ENCODE measurements at places on chromosomes 7 and 10. TPM values are rescaled to one million over a fixed set of nuclear protein-coding genes. Genes with fewer than 3 reads are reported as not detected.

The ANKRD26 gene
- total RNA-seq: 8.7 TPM

The GPR146 gene
- 2.4 TPM for total RNA-seq

The OR6V1 gene
- not detected for total RNA-seq

The FMC1 gene
- 13.7 TPM for total RNA-seq

The POR gene
- 128 TPM for total RNA-seq

The TSPAN15 gene
- 2.1 TPM for total RNA-seq

The RAMP3 gene
- 0.17 TPM for total RNA-seq

The DPY19L1 gene
- 21.0 TPM for total RNA-seq

The TMEM196 gene
- total RNA-seq: not detected

The METTL27 gene
- 11.8 TPM for total RNA-seq

The ASB4 gene
- not detected for total RNA-seq

The ACHE gene
- under 0.01 TPM for total RNA-seq

The SOSTDC1 gene
- total RNA-seq: not detected

The SPDYE6 gene
- total RNA-seq: not detected

The SYT15B gene
- not detected for total RNA-seq

The TIMM23B gene
- total RNA-seq: 11.8 TPM

The HKDC1 gene
- 0.77 TPM for total RNA-seq

The PARD3 gene
- 38.4 TPM for total RNA-seq

The IKZF1 gene
- 0.16 TPM for total RNA-seq

The ZCWPW1 gene
- 2.1 TPM for total RNA-seq

The FAM241B gene
- total RNA-seq: 0.09 TPM

The PNLIPRP3 gene
- total RNA-seq: not detected

The ZP3 gene
- 1.9 TPM for total RNA-seq

The PKD1L1 gene
- total RNA-seq: under 0.01 TPM

The RADIL gene
- 0.26 TPM for total RNA-seq

The DUS4L gene
- total RNA-seq: 4.9 TPM

The WNT8B gene
- total RNA-seq: not detected

The RPEL1 gene
- under 0.01 TPM for total RNA-seq

The EVX1 gene
- total RNA-seq: not detected

The CLCN1 gene
- not detected for total RNA-seq

The ADCYAP1R1 gene
- total RNA-seq: not detected

The FXYD4 gene
- not detected for total RNA-seq

The UTF1 gene
- not detected for total RNA-seq

The CUBN gene
- 2.2 TPM for total RNA-seq

The RNF32 gene
- total RNA-seq: 1.3 TPM

The AS3MT gene
- total RNA-seq: 8.1 TPM

The CRYGN gene
- total RNA-seq: 0.47 TPM

The LOXL4 gene
- 13.3 TPM for total RNA-seq

The SPDYE11 gene
- total RNA-seq: not detected

The HYAL4 gene
- total RNA-seq: not detected

The FAM25G gene
- total RNA-seq: not detected

The RAPGEF5 gene
- 0.95 TPM for total RNA-seq

The SVOPL gene
- not detected for total RNA-seq

The COL17A1 gene
- 0.94 TPM for total RNA-seq

The ANKRD30A gene
- not detected for total RNA-seq

The MUC3A gene
- under 0.01 TPM for total RNA-seq

The VSTM2A gene
- not detected for total RNA-seq

The CASP7 gene
- 35.2 TPM for total RNA-seq

The TMEM273 gene
- total RNA-seq: not detected

The KNDC1 gene
- 3.3 TPM for total RNA-seq

The IL15RA gene
- total RNA-seq: 5.3 TPM

The RET gene
- 0.17 TPM for total RNA-seq

The VAX1 gene
- not detected for total RNA-seq

The HTRA1 gene
- 155 TPM for total RNA-seq

The ZNF3 gene
- 25.6 TPM for total RNA-seq

The TAS2R5 gene
- total RNA-seq: 0.43 TPM

All from bronchial smooth muscle cell (primary cell).